ENCODE measurements at places on chromosomes 11 and 22.

GRCh38 chr11:36450110-36450572 is 59.9 kb downstream of the TRAF6 start:
- DNase-seq, result no peak

DNA sequence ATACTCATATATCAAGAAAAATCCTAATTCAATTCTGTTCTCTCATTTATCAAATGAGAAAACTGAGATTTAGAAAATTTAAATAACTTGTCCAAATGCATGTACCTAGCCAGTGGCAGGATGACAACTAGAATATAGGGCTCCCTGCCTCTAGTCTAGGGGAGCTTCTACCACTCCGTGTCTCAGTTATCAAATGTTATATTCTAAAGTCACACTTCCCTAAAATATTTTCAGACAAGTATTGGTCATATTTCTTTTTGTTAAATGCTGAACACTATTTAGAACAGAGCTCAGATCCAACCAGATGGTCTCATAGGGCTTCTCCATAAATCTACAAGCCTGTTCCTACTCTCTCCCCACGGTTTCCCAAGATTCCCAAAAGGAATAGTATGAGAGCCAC is 26.3 kb downstream of the KCNJ1 start:
- no peak for DNase-seq

DNA sequence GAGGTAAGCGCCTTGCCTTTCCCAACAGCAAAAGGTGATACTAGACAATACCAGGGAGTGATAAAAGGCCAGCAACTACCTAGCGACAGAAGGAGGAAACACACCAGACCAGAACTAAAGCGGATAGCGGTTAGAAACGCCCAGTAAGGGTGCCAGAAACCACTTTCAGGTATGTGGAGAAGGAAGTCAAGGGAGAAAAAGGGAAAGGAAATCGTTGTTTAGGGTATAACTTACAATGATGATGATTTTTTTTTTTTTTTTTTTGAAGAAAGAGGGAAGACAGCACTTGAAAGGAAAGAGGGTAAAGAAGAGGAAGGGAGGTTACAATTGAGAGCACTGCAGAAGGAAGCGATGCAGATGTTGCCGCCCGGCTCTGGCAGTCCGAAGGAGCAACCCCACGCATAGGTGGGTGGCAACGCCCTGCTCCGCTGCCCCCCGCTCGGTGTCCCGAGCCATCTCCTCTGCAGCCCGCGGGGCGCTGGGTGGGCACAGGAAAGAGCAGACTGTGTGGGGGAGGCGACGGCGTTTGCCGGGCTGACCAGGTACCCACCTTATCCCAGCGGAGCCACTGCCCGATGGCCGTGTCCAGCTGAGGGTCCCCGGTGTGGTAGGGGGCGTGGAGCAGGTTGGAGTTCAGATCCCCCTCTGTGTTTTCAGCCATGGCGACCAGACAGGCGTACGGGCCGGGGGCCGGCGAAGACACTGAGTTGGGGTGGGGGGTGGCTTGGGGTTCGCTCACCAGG is 561 bp downstream of the PGM2L1 start:
- peak; percentile 36 for DNase-seq

GRCh38 chr11:87198266-87198881 is 160.6 kb downstream of the TMEM135 start:
- no peak for DNase-seq

GRCh38 chr22:22836635-22837034 is 51.0 kb upstream of the IGLL5 start:
- DNase-seq, result no peak

- DNase-seq, result no peak
Measured at GRCh38 chr11:20025332-20025840, 134.9 kb downstream of the DBX1 start.

- no peak for DNase-seq
Measured at GRCh38 chr11:27310707-27311106, 52.3 kb downstream of the CCDC34 start.

DNA sequence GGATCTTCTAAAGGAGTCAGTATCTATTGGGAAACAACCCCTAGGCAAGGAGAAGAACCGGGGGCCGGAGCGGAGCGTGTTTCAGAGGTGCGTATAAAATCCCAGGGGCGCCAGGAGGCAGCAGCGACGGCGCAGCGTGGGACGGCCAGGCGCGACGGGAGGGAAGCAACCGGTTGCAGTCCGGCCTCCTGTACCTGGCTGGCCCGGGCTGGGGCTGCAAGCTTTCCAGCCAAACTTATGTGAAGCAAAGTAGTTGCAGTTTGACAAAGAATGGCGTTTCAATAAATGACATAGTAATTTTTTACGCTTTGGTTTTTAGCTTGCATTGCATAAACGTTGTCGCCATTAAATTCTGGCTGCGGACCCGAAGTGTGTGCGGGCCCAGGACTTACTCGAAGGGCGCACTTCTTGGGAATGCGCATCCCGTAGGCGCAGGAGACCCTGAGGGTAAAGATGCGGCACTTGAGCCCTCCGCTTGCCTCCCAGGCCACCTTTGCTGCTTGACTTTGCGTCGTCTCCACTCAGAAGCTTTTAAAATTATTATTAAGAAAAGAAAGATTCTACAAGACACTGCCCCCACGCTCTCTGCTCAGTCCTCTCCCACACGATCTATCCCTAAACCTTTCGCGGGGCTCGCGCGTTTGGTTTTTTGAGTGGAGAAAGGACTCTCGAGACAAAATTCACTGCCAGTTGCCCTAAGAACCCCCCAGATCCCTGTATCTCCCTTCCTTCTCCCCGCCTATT is 1.6 kb upstream of the WT1 start:
- no peak for DNase-seq

DNA sequence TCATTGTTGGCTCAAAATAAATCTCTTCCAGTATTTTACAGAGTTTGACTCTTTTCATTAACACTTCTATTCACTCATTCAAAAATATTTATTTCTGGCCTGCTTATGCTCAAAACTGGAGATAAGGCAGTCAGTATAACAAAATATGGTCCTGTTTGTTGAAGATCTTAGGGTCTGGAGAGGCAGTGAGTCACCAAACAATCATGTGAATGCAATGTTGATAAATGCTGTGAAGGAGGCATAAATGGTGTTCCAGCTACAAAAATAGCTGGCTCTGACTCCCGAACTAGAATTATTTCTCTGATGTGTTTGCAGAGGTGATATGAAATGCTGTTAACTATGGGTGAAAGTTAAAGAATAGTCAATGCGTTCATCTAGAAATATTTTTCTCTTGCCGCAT is 390.6 kb downstream of the AASDHPPT start:
- peak; percentile 84 for DNase-seq

- no peak for DNase-seq
Measured at GRCh38 chr11:45149483-45150056, 3.1 kb downstream of the PRDM11 start.

DNA sequence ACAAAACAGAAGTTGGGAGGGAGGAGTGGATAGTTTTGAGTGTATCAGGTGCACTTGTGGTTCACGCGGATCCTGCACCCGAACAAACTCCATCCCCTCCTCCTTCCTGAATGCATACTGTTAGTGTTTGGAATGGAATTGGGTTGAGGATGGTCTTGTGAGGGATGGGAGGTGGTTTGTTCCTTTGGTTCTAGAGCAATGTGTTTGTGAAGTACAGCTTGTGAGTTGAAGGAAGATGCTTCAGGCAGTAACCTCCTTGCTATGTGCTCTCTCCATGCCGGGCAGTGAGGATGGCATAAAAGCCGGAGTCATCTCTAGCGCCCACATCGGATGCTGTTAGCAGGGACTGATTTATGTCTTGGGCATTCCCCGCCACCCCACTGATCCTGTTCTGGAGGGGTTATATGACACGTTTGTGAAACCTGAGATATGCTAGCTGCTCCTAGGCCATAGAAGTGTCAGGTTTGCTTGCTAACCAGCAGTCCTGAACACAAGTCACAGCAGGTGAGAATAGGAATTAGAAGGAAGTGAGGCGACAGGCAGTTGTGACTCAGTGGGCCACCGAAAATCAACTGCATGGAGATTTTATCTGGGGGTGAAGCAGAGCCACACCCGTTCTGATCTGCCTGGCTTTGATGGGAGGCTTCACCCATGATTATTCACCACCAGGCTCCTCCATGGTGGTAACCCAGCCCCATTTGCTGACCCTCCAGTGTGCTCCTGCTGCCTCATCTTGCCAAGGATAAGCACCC is 2.2 kb downstream of the BCR start:
- DNase-seq, result no peak

GRCh38 chr11:65260756-65261590 is 789 bp upstream of the POLA2 start:
- DNase-seq, result no peak

- DNase-seq, result no peak
Measured at GRCh38 chr22:26888887-26889286, 231.5 kb downstream of the MIAT start.

GRCh38 chr11:70694371-70694770 is 296.0 kb downstream of the CTTN start:
- DNase-seq, result no peak

All from cardiac fibroblast (primary cell).